Islet precursor cell (in vitro differentiated cells): ENCODE measurements at places on chromosomes 5 and 9.

DNA sequence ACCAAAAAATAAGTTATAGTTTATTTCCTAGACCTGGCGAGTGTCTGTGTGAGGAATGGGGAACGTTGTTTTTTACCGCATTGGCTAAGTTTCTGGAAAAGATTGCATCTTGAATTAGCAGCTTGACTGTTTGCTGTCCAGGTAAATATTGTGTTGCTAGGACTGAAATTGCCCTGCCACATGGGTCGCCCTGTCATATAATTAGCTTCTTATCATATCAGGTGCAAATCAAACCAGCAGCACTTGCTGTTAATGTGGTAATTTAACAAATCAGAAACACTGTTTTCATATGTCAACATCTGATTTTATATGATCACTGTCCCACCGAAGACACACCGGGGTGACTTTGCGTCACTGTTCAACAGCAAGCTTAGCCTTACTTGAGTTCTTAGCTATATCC, 63.7 kb upstream of the ZNF622 start:
- no peak for DNase-seq

- no peak for DNase-seq
Measured at GRCh38 chr9:37582548-37583157, 6.5 kb upstream of the FBXO10 start.

DNA sequence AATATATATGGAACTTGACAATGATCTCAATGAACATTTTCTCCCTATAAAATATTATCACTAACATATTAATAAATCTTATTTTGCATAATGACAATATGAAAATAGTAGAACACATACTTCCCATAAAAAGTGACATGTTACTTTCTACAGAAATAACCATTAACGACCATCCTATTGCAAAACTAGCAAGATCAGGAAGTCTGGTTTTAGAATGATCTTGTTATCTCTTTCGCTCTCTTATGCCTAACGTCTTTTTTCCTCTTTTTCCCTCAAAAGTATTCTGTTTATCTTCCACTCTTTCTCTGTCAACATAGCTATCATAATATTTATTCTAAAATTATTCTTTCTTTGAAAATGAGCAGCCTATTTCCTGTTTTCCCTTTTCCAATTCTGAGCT, 21.6 kb upstream of the C5orf46 start:
- no peak for DNase-seq

DNA sequence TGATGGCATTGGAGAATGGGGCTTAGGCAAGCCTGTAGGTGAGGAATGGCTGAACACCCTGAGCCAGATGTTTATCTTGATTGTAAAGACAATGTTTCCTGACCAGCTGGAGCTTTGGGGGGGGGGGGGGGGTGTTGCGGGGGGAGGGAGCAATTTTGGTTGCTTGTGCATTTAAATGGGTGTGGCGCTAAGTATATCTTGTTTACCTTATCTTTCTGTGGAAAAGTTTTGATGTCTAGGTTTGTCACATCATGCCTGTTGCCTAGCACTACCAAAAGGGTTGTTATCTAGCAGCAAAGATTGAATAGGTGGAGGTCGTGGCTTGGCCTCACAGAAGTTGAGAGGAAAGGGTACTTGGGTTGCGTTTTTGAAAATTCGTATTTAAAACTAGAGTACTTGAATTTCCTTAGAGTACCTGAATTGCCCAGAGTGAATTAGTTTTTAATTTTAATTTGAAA, 1.3 kb downstream of the SMAD5 start:
- DNase-seq: no peak

DNA sequence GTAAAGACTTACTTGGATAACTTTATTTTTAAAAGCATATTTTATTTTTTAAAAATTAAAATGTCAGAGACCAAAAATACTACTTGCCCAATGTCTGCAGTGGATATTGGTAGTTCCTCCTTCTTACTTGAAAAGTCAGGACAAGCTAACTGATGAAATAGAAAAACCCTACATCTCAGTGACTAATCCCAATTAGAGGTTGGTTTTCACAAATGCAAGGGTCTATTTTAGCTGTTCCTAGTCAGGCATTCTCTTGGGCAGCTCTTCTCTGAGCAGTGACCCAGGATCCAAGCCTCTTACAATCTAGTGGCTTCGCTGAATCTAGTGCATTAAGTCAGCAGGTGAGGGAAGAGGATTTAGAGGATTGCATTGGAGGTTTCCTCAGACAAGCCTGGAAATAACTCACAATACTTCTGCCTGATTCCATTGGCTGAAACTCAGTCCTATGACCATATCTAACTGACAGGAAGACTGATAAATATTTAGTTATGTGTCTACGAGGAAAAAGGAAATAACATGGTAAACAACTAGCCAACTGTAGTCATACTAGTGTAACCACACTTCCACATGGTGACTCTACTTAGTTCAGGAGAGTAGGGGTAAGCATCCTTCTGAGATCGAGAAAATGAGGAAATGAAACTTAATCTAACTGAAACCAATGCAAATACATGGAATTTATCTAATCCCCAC, 34.2 kb upstream of the MIER3 start:
- DNase-seq: no peak
